Upper lobe of right lung (tissue), 1 donor: ENCODE measurements at places on chromosomes 13 and 19. TPM values are rescaled to one million over a fixed set of nuclear protein-coding genes. Genes with fewer than 3 reads are reported as not detected.

Gene SPRED3
- total RNA-seq: 1.6 TPM

Gene UPK1A
- not detected for total RNA-seq

Gene ONECUT3
- not detected for total RNA-seq

Gene PEG3
- 5.7 TPM for total RNA-seq

GRCh38 chr19:7391218-7391670 is 42.5 kb downstream of the ARHGEF18 start:
- no peak for DNase-seq
- H3K4me3 ChIP-seq: no peak overlapping the region
- H3K36me3 ChIP-seq: no peaks in the 10 kb centered on the region
- H3K4me1 ChIP-seq: peaks cover 10% of the 10 kb centered on the region

- no peaks in the 10 kb centered on the region for H3K36me3 ChIP-seq
- no peak overlapping the region for H3K27ac ChIP-seq
- no peak overlapping the region for H3K4me3 ChIP-seq
- no peaks in the 10 kb centered on the region for H3K27me3 ChIP-seq
Measured at GRCh38 chr13:95457294-95457693, 95.2 kb upstream of the CLDN10 start.

DNA sequence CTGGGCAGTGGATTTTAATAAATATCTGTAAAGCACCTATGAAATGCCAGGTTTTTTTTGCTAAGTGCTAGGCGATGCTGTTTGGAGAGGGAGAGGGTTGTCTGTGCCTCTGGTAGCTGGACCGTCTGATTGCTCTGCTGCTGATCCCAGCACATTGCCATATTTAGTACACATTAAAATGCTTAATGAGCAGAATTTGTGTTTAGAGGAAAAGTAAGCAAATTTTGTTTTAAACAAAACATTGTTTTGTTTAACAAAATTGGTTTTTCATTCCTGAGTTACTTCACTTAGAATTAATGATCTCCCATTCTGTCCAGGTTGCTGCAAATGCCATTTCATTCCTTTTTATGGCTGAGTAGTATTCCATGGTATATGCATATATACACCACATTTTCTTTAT is 85.2 kb downstream of the LMO7 start:
- no peak overlapping the region for H3K4me3 ChIP-seq
- H3K27ac ChIP-seq: no peak overlapping the region
- H3K4me1 ChIP-seq: peaks cover 10% of the 10 kb centered on the region

GRCh38 chr19:8259922-8260247 is 48.3 kb downstream of the CD320 start:
- H3K36me3 ChIP-seq: peaks cover 21% of the 10 kb centered on the region
- H3K27ac ChIP-seq: no peak overlapping the region
- H3K4me1 ChIP-seq: no peaks in the 10 kb centered on the region
- no peak for DNase-seq
- no peak overlapping the region for H3K4me3 ChIP-seq

- H3K4me3 ChIP-seq: no peak overlapping the region
- no peak for DNase-seq
- no peak overlapping the region for H3K27ac ChIP-seq
Measured at GRCh38 chr13:77136902-77137420, 110.0 kb upstream of the FBXL3 start.

- no peaks in the 10 kb centered on the region for H3K36me3 ChIP-seq
- H3K4me3 ChIP-seq: no peak overlapping the region
- H3K4me1 ChIP-seq: peaks cover 12% of the 10 kb centered on the region
- no peaks in the 10 kb centered on the region for H3K27me3 ChIP-seq
- H3K27ac ChIP-seq: peak overlapping the region; percentile 71
Measured at GRCh38 chr19:3132971-3133792, 2.7 kb upstream of the GNA15 start.

DNA sequence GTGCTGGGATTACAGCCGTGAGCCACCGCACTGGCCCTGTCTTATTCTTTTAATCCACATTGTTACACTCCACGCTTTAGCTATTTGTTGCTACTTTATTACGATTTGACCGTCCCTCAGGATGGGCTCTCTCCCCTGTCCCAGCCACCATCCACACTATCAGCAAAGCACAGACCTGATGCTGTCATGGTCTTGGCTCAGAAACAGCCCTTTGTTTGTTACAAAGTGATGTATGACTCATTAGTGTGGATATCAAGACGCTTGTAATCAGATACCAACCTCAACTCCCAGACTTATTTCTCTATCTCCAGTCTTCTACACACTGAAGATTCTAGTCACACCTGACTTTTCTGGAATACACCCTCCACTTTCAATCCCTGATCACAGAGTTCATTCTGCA is 84.6 kb upstream of the FREM2 start:
- no peak overlapping the region for H3K27ac ChIP-seq
- H3K4me3 ChIP-seq: no peak overlapping the region
- DNase-seq: no peak
- H3K4me1 ChIP-seq: no peaks in the 10 kb centered on the region

- H3K27ac ChIP-seq: no peak overlapping the region
- no peak for DNase-seq
- H3K27me3 ChIP-seq: no peaks in the 10 kb centered on the region
- no peak overlapping the region for H3K4me3 ChIP-seq
- no peaks in the 10 kb centered on the region for H3K4me1 ChIP-seq
- peaks cover 23% of the 10 kb centered on the region for H3K36me3 ChIP-seq
Measured at GRCh38 chr19:56098731-56099568, 22.1 kb downstream of the ZNF787 start.

DNA sequence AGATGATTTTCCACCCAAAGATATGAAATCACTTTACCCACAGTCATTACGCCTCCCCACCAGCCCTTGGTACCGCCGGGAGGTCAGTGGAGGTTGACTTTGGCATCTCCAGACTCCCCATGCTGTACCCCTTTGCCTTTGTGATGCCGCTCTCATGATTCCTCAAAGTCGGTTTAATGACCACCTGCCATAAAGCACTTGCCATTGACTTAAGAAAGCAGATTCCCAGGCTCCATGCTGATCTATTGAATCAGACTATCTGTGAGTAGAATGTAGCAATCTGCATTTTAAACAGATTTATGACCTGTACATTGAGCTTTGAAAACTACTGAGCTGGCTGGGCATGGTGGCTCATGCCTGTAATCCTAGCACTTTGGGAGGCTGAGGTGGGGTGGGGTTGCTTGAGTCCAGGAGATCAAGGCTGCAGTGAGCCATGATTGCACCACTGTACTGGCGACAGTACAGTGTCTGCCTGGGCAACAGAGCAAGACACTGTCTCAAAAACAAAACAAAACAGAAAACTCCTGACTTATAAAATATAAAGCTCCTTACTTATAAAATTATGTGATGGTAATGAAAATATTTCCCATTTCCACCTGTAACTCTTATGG is 235.2 kb downstream of the KLF5 start:
- H3K36me3 ChIP-seq: no peaks in the 10 kb centered on the region
- no peak overlapping the region for H3K4me3 ChIP-seq
- no peaks in the 10 kb centered on the region for H3K4me1 ChIP-seq
- H3K27ac ChIP-seq: no peak overlapping the region
- H3K27me3 ChIP-seq: no peaks in the 10 kb centered on the region

DNA sequence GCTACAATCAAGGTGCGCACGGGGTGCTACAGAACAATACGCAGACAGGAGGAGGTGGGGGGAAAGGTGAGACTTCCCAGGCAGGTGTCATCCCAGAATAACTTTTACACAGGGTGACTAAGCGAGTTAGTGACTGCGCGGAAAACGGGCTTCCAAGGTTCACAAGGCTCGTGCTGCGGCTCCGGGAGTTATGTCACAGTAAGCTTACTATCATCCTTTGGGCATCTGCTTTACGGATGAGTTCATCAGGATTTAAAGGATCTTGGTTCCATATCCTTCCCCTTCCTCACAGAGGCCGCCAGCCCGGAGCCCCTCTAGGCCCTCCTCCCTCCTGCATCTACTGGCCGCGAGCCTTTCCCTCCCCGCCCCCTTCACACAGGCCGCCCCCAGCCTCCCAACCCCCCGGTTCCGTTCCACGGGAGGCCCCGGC is 474 bp upstream of the IFT88 start:
- DNase-seq: no peak
- H3K27ac ChIP-seq: peak overlapping the region; percentile 96
- H3K4me1 ChIP-seq: peaks cover 8% of the 10 kb centered on the region
- H3K27me3 ChIP-seq: no peaks in the 10 kb centered on the region
- peak overlapping the region; percentile 91 for H3K4me3 ChIP-seq

- no peaks in the 10 kb centered on the region for H3K36me3 ChIP-seq
- DNase-seq: no peak
Measured at GRCh38 chr13:51396352-51396751, 56.5 kb downstream of the INTS6 start.

DNA sequence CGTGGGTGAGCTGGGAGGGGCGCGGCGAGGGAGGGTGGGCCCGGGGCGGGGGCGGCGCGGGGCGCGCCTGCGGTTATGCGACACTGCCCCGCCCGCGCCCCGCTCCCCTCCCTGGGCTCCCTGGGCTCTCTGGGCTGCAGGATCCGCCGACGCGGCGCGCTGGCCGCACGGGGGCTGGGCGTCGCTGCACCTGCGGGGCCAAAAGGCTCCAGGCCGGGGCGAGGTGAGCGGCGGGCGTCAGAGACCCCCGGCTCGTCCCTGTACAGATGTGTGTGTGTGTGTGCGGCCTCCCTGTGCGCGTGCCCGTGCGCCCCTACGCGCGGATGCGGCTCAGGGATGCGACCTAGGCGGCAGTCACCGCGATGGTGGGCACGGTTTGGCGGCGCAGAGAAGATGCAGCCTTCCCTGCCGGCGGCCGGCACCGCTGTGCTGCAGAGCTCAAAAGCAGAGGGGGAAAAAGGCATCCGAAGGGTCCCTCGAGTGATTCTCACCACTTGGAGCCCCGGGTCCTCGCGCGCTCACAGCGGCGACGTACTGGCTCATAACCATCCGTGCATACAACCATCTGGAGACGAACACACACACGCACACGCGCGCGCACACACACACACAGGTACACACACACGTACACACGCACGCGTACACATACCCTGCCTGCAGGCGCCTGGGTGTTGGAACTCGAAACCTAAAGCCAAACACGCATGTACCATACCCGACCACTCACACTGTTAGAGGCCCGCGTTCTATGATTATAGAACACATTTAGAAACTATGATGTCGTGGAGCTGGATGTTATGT is 709 bp downstream of the ATP8A2 start:
- no peak for DNase-seq
- H3K36me3 ChIP-seq: no peaks in the 10 kb centered on the region
- H3K4me3 ChIP-seq: peak overlapping the region; percentile 14

- H3K4me3 ChIP-seq: no peak overlapping the region
- no peak for DNase-seq
- H3K27me3 ChIP-seq: no peaks in the 10 kb centered on the region
- no peaks in the 10 kb centered on the region for H3K4me1 ChIP-seq
- no peaks in the 10 kb centered on the region for H3K36me3 ChIP-seq
- H3K27ac ChIP-seq: no peak overlapping the region
Measured at GRCh38 chr13:109677206-109677605, 109.2 kb downstream of the IRS2 start.

GRCh38 chr19:17103177-17103576 is 27.6 kb downstream of the MYO9B start:
- H3K27me3 ChIP-seq: no peaks in the 10 kb centered on the region
- peaks cover 18% of the 10 kb centered on the region for H3K4me1 ChIP-seq
- H3K4me3 ChIP-seq: no peak overlapping the region
- H3K36me3 ChIP-seq: peaks cover 37% of the 10 kb centered on the region
- no peak overlapping the region for H3K27ac ChIP-seq
- DNase-seq: no peak

- H3K4me1 ChIP-seq: no peaks in the 10 kb centered on the region
- no peaks in the 10 kb centered on the region for H3K36me3 ChIP-seq
- no peak overlapping the region for H3K27ac ChIP-seq
- no peak overlapping the region for H3K4me3 ChIP-seq
Measured at GRCh38 chr13:27839809-27840467, 47.7 kb downstream of the GSX1 start.

- DNase-seq: no peak
- H3K27ac ChIP-seq: no peak overlapping the region
- H3K36me3 ChIP-seq: no peaks in the 10 kb centered on the region
Measured at GRCh38 chr13:71461892-71462291, 405.1 kb downstream of the DACH1 start.

DNA sequence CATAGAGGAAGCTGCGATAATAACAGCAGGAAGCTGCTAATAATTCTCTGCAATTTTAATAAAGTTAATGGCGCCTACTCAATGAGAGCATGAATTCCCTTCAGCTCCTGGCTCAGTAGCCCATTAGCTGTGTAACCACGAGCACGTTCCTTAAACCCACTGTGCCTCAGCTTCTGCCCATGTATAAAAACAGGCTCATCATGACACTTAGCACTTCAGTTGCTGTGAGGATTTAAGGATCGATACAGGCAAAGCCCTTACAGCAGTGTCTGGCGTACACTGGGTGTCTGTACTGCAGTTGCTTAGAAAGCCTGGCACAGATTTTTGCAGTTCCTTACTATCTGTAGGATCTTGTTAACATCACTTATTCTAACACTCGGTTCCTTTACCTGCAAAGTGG is 673.4 kb upstream of the ARGLU1 start:
- H3K4me3 ChIP-seq: no peak overlapping the region
- DNase-seq: no peak
- no peak overlapping the region for H3K27ac ChIP-seq
- no peaks in the 10 kb centered on the region for H3K27me3 ChIP-seq
- no peaks in the 10 kb centered on the region for H3K4me1 ChIP-seq

DNA sequence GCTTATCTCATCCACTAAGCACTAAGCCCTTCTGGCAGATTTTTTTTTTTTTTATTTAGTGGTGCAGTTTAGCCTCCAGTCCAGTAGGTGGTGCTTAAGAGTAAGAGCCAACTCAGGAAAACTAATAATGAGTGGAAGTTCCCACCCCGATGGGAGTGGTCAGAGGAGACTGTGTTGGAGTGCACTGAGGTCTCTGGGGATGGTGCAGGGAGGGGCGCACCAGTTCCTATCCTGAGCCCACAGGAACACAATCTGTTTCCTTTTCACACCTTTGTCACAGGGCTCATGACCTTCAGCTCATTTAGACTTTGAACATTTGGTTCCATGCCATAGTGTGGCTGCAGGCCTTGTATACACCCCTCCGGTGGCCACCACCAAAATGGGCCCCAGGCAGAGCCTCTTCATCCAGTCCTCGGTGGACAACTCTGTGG is 367.4 kb downstream of the SPRY2 start:
- H3K36me3 ChIP-seq: no peaks in the 10 kb centered on the region
- no peaks in the 10 kb centered on the region for H3K27me3 ChIP-seq

DNA sequence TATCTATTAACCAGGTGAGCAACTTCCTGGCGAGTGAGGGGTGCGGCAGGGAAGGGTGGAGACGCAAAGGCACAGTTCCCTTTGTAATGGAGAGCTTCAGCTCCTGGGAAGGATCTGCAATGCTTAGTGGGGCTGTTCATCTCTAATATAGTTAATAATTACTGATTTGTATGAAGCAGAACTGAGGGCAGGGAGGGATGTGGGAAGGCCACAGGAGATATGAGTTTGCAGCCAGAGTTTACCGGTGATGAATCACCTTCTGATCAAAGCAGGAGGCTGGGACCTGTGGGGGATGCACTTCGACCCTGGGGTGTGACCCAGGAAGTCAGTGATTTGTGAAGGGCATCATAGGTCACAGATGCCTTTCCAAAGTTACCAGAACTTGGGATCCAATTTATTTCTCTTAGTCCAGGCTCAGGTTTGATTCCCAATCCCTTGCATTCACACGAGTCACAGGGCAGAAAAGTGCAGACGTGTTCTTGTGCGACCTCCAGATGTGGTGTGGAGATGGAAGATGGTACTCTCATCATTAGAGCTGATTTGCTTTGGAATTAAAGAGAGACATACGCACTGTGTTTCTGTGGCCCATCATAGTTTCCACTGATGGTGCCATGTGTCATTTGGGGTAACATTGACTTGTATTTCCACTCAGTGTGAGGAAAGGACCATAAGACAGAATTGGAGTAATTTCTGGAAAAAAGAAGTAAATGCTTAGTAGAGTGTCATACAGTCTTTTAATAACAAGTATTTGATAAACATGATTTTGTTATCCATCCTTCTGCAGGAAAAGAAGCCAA is 55.0 kb downstream of the LRCH1 start:
- H3K4me3 ChIP-seq: no peak overlapping the region
- no peaks in the 10 kb centered on the region for H3K27me3 ChIP-seq
- DNase-seq: no peak
- H3K4me1 ChIP-seq: peaks cover 43% of the 10 kb centered on the region
- H3K27ac ChIP-seq: no peak overlapping the region
